Fibroblast of skin of right quadriceps (primary cell): ENCODE measurements at places on chromosomes 13 and 19.

DNA sequence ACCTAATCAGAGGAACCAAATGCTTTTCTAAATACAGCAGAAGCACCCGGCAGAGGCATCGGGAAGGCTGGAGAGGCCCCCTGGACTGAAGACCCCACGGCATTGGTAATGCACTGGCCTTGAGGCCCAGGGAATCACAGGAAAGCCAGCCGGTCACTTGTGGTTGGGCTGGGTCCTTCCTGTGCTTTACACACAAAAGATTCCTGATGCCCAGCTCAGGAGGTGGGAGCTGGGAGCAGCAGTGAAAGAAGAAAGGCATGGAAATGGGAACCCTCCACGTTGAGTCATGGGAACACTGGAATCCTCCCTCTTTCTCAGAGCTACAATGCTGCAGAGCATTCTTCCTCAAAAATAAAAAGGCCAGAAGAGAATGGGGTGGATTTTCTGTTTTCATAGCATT lies 126.4 kb downstream of the TNFRSF19 start:
- no peak for DNase-seq

GRCh38 chr13:49533591-49534269 lies 38.0 kb downstream of the PHF11 start:
- no peak for DNase-seq

DNA sequence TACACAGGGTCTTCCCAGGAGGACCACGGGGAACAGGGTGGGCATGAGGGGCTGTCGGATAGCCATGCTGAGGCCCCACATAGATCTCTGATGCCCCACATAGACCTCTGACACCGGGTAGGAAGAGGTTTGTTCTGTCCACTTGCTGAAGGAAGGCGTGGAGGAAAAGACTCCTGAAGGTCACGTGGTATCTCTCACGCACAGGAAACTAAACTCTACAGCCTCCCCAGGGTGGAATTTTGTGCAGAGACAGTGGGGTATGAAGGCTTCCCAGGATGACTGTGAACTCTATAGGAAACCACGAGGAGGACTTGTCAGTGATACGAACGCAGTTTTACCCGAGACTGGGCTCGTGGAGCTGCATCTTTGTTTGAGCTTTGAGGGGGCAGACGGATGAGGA lies 2.8 kb downstream of the EVI5L start:
- peak; percentile 10 for DNase-seq

DNA sequence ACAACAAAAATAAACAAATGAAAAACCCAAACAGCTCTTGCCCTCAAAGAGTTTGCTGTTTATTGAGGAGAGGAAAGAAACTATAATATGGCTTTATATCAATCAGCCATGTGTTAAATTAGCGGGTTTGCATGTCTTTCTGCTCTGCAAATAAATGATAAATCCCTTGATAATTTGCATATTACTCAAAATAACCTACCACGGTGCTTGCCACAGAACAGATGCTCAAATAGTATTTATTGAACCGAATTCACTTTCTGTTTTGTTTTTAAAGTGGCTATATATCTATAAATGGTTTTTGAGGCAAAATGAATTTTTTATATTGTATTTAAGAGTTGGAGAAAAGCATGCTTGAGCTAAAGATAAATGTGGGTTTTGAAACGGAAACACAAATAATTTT lies 428.1 kb downstream of the ITGBL1 start:
- no peak for DNase-seq

GRCh38 chr19:49255674-49256073 lies 69.3 kb downstream of the SLC6A16 start:
- DNase-seq, result no peak

DNA sequence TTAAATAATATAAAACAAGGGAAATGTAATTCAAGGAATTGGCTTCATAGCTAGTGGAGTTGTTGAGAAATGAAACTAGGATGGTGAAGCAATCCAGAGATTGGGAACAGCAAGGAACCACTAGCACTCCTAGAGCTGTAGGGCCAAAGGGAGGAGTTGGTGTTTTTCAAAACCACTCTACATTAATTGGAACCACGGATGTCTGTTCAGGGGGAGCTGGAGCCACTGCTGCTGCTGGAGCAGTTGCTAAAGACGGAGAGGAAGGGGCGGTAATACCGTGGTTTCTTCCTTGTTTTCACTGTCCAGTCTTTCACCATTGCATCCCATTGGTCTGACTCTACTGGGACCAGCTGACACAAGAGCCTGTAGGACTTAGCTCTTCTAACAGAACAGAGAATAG lies 8.5 kb downstream of the DNAJC15 start:
- DNase-seq, result no peak

DNA sequence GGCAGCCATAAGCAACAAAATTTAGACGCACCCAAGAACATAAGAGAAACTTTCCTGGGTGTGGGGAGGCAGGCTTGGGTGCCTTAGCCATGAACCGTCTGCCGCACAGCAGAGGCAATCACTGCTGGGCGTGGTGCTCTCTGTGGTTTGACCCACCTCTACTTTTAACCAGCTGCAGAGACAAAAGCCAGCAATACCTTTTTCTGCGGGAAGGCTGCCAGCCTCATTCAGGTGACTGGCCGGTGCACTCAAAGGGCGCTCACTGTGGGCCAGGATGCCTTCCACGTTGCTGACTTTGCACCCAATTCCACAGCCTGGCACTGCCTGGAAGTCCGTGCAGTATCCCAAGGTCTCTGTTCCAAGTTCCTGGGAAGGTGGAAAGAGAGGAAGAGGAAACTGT lies 69.1 kb downstream of the ATP7B start:
- DNase-seq, result no peak

DNA sequence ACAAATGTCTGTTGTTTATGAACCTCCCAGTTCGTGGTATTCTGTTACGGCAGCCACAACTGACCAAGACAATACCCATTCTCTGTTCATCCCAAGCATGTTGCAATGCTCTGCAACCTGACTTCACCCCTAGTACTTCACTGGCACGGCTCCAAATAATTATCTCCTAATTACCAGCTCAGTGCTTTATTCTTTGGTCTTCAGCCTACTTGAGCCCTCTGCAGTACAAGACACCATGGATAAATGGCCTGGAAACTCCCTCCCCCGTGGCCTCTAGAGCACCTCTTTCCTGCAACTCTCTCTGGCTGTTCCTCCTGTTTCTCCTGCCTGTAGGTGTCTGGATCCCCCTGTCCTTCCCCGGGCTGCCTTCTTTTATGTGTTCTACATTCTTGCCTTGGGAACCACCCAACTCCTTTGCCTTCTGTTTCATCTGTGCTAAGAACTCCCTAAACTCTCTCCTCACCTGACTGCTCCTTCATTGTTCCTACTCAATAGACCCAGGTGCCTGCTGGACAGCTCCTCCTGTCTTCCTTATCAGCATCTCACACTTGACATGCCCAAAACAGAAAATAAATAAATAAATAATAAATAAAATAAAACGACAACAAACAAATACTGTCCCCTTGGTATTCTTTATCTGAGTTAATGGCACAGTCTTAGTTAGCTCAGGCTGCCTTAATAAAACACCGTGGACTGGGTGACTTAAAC lies 200.4 kb upstream of the IPO5 start:
- no peak for DNase-seq

DNA sequence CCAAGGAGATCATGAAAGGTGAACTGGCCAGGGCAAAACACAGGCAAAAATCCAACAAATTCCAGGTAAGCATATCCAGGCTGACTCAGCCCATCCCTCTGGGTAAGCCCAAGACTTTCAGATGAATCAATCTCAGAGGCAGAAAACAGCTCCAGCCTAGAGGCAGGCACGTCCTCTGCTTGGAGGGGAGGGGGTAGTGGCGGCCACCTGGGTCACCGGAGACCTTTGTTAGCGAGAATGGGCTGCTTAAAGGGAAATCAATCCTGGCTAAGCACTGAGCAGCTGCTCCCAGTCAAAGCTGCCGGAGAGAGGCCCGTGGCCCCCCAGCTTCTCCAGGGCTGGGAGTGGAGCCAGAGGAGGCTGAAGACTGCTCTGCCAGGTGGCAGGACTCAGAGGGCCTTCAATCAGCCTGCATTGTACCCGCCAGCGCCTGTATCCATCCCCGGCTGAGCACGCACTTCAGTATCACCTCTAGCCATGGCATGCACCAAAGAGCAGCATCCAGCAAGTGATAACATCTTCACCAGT lies 48.2 kb downstream of the PIN1 start:
- peak; percentile 25 for DNase-seq

DNA sequence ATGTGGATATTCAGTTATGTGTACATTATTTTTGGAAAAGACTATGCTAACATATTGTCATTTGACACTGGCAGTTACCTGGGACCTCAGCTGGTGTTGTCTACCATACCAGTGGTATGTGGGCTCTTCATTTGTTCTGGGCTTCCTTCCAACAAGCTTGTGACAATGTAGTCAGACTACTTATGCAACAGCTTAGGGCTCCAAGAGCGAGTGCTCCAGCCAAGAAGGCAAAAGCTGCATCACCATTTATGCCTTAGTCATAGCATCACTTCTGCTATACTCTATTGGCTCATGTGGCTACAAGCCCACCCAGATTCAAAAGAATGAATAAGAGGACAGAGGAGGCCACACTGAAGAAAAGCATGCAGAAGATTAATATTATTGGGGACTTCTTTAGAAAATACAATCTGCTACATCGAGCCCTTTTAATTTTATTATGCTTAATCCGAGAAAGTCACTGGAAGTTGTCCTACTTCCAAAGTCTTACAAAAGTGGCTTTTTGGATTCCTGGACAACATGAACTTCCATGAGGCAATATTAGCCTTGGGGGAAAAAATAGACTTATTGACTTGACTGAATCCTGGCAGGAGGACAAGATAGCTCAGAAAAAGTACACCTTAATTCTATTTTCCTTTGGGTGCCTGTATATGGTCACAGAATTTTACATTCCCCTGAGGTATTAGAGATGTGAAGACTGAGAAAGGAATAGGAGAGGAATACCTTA lies 529.4 kb upstream of the HTR2A start:
- peak; percentile 78 for DNase-seq

DNA sequence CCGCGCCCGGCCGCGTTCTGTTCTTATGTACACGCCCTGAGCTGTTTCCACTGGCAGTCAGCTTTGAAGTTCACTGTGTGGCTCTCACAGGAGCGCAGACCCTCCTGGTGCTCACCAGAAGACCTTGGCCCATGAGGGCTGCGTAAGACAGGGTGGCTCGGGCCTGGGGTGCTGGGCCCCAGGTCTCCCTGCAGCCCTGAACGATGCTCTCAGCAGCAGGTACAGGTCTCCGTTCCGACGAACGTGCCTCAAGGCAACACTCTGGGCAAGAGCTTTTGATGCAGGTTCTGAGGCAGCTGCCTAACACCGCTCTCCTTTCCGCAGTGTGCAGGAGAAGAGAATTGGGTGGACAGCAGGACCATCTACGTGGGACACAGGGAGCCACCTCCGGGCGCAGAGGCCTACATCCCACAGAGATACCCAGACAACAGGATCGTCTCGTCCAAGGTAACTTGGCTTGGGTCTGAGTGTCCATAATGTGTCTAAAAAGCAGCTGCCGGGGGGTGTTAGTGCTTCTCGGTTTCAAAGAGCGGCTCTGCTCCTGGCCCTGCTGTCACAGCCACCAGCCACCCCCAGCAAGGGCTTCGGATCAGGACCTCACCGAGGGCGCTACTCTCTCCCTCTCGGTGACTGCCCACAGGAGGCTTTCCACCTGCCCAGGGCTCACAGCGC lies 95.1 kb downstream of the ATP11A start:
- no peak for DNase-seq

DNA sequence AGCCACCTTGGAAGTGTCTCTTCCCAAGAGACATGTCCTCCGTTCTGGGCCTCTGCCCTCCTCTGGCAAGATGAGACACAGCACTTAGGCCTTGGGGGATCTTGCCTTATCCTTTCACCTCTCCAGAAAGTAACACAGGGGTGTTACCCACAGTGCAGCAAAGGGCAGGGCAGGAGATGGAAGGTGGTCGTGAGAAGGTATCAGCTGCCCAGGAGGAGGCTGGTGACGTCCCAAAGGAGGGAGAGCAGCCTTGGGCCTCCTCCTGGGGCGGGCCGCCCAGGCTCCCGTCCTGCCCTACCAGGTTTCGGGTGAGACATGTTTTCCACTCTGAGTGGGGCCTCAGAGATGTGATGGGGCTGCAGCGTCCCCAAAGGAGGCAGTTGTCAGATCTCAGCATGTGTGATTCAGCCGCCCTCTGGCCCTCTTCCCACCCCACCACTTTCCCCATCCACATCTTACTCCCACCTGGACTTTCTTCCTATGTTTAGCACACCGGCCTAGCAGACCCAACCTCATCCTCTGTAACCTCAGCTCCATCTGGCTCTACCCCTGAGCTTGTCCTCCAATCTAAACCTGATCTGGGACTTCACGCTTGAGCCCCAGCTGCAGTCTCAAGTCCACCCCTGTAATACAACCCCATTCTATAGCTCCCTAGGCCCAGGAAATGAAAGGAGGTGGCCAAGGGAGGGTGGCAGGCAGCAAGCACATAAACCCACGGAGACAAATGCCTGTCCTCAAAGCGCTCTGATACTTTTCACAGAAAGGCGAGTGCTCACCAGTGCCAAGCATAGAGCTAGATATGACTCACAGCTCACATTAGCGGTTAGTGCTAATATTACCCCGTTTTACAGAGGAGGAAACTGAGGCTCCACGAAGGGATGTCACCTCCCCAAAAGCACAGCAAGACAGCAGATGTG lies 9.3 kb downstream of the POU2F2 start:
- no peak for DNase-seq

- DNase-seq, result peak; percentile 28
Observed at GRCh38 chr19:13051557-13052165, 51.0 kb downstream of the LYL1 start.

- DNase-seq, result no peak
Observed at GRCh38 chr13:44342741-44343140, 30.9 kb upstream of the SERP2 start.

GRCh38 chr19:11483366-11484111 lies 2.7 kb upstream of the ELAVL3 start:
- no peak for DNase-seq

- DNase-seq, result peak; percentile 73
Observed at GRCh38 chr19:10214784-10215183, 16.3 kb downstream of the S1PR2 start.

DNA sequence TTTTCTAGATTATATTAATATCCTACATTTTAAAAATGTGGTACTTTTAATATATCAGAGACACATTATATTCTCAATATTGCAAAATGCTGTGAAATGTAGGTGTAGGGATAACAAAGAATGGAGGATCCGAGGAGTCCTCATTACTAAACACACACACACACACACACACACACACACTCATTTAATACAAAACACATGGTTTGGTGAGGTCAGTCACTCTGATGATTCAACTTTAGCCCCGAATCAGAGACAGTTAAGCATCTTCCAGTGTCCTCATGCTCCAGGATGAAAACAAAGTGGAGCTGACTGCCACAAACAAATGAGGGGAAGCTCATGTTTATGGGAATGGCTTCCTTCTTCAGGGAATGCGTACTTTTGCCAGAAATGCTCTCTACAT lies 147.5 kb downstream of the CYSLTR2 start:
- peak; percentile 85 for DNase-seq

GRCh38 chr19:17329366-17330261 lies 5.0 kb downstream of the ANO8 start:
- no peak for DNase-seq

GRCh38 chr13:43776006-43776405 lies 10.8 kb downstream of the ENOX1 start:
- peak; percentile 19 for DNase-seq
